Fibroblast of upper back skin (primary cell): ENCODE measurements at places on chromosomes 11 and 22.

- no peak for DNase-seq
These were observed 39.7 kb downstream of the YWHAH start for GRCh38 chr22:31983911-31984656.

DNA sequence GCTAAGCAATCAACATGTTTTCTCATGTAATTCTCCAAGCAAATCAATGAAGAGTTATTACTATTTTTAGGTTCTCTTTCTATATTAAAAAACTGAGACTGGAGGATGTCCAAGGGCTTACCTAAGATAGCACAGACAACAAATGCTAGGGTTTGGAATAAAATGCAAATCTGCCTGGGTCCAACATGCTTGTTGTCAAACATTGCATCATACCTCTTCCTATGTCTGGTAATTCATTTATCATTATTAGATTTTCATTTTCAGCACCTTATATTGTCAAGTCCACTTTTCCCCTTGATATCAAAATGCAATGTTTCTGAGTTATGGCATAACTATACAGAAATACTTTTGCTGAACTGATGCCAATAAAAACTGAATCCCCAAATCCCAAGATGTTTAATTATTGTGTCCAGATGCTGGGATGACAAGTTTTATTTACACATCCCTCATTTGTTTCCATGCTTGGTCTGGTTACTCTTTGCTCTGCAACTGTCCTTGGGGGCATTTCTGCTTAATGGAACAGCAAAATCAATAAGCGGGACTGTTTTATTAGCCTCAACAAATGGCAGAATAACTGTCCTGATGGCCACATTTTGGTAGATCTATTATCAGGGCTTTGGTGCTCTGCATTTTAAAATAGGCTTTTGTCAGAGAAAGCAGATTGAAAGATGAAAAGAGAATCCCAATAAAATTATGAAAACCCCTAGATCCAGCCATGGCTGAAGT is 86.0 kb downstream of the C11orf87 start:
- peak; percentile 33 for DNase-seq

DNA sequence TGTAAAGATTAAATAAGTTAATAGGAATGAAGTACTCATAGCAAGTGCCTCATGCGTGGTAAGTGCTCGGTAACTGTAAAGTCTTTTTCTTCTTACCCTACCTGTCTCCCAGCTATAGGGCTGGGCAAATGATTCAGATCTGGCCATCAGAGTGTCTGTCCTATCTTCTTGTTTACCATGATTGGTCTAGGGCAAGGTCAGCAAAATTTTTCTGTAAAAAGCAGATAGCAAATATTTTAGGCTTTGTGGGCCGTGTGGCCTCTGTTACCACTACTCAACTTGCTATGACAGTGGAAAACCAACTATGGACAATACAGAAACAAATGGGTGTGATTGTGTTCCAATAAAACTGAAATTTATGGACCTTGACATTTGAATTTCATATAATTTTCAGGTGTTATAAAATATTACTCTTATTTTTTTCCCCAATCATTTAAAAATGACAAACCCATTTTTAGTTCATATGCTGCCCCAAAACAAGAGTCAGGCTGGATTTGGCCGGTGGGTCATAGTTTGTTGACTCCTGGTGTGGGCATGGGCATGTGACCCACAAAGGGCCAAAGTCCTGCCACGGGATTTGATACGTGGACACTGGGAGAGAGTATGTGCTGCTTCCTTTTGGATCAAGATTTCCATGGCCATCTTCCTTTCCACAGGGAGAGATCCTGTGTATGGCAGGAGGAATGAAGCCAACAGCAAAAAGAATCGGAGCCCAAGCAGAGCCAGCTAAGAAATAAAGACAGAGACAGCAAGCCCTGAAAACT is 26.8 kb upstream of the FZD4 start:
- no peak for DNase-seq

GRCh38 chr11:106288822-106289387 is 211.4 kb downstream of the AASDHPPT start:
- no peak for DNase-seq

GRCh38 chr11:78823588-78823987 is 248.9 kb upstream of the NARS2 start:
- no peak for DNase-seq

DNA sequence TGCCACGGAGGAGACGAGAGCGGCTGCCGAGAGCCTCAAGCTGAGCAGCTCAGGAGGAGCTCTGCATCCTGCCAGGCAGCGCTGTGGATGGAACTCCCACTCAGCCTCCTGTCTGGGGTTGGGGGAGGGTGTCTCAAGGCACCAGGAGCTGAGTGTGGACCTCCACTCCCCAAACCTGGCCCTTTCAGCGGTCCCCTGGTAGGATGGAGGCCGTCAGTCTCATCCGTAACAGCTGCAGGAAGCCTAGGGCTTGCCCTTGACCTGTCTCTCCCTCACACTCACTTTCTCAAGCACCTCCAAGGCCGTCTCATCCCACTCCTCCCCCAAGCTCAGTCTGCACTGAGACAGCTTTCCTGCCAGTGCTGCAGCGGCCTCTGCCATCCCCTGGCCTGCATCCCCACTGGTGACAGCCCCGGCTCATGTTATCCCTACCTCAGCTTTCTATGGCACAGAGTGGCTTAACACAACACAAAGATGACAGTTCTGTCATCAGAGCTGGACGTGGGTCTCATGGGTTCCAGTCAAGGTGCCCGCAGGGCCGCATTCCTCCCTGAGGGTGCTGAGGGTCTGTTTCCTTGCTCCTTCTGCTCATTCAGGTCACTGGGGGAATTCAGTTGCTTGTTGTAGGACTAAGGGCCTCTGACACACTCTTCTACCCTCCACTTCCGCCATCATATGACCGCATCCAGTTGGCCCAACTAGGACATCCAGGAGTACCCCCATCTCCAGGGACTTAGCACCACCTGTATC is 341.9 kb upstream of the B3GAT1 start:
- no peak for DNase-seq

- DNase-seq, result no peak
These were observed 76.6 kb downstream of the ABTB2 start for GRCh38 chr11:34280945-34281872.

GRCh38 chr11:107711861-107712755 is at the start of gene SLN:
Gene SLN (minus strand): TSS chr11:107712056.
- DNase-seq, result no peak
